Esophagus squamous epithelium (tissue), 5 donors: ENCODE measurements at places on chromosomes 16 and 17. TPM values are rescaled to one million over a fixed set of nuclear protein-coding genes. Genes with fewer than 3 reads are reported as not detected.

The TEKT1 gene
- total RNA-seq, result not detected

The EVPLL gene
- 5.9 TPM for total RNA-seq

The TNRC6A gene
- total RNA-seq, result 34.0 TPM

The TMC8 gene
- 1.00 TPM for total RNA-seq

The CHD9NB gene
- total RNA-seq, result 2.2 TPM

The CTRB1 gene
- not detected for total RNA-seq

The KRTAP4-4 gene
- total RNA-seq, result not detected

The MYLK3 gene
- not detected for total RNA-seq

The BCL6B gene
- 0.15 TPM for total RNA-seq

The CLEC10A gene
- 0.49 TPM for total RNA-seq

The QPRT gene
- 0.40 TPM for total RNA-seq

The KRT27 gene
- total RNA-seq, result not detected

The TBC1D26 gene
- total RNA-seq, result not detected

The SMPD3 gene
- 0.35 TPM for total RNA-seq

The FOXN1 gene
- total RNA-seq, result 17.0 TPM

The RDM1 gene
- total RNA-seq, result 0.38 TPM
